ENCODE measurements at places on chromosomes 7 and 10. TPM values are rescaled to one million over a fixed set of nuclear protein-coding genes. Genes with fewer than 3 reads are reported as not detected.

- no peak for DNase-seq
Observed at GRCh38 chr10:98168147-98168546, 33.7 kb downstream of the R3HCC1L start.

DNA sequence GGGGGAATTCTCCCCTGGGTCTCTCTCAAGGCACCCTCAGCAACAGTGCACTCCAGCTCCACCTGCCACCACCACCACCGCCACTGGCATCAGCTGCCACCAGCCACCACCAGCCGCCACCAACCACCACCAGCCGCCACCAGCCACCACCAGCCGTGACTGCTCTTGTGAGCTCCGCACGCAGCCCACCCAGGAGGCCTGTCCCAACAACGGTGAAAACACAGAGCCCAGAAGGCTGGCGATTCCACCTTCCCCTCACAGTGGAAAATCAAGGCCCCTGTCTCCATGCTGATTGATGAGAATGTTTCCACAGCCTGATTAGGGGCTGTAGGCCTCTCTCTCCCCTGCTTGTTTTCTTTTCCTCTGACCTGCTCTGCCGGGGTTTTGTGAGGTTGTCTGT is 41.1 kb downstream of the COBL start:
- no peak for DNase-seq

DNA sequence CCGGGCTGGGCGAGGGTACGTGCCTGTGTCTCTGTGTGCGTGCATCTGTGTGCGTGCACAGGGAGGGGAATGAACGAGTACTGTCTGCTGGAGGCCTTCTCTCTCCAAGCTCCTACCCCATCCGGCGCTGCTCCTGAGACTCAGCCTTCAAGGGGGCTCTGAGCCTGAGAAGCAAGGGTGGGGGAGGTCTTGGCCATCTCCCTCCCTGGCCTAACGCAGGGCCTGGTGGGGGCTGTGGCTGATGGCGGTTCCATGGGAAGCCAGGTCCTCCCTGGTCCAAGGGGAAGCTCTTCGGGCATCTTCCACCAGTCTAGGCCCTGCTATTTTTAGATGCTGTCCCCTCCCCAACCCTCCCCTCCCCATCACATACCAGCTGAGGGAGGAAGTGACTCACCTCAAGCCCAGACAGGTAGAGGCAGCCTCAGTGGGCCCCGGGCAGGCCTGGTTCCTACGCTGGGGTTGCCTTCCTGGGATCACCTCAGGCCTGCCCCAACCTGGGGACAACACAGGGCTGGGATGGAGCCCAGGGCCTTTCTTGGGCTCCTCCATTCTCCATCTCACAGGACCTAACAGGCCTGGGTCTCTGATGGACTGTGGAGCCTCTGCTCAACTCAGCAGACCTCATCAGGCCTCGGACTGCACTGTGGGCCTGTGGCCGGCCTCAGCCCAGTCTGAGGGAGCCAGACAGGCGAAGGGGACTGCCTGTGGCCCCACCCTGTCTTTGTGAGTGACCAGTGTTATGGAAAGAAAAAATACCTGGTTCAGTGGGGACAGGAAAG is 32.2 kb downstream of the DNAJB12 start:
- no peak for DNase-seq

Gene DDC
- not detected for total RNA-seq

DNA sequence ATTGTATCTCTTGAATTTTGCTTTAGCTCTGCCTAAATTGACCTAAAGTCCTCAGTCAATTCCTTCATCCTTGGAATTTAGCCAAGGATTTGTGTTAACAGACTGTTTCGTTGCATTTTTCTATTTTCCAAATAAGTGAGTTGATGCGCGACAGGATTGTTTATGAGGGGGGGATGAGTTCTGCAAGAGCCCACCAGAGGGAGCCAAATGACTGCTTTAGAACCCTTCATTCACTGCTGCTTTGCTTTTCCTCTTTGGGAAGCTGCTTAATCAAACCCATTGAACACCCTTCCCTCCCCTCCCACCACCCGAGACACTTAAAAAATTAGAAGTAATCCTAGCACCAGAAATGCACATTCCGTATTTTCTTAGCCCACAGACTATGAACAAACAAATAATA is 33.7 kb upstream of the PTF1A start:
- DNase-seq = peak; percentile 22

Gene BLVRA
- 18.1 TPM for total RNA-seq

Measured in CD4-positive, alpha-beta memory T cell (primary cell).